Cardiac fibroblast (primary cell): ENCODE measurements at places on chromosomes 12 and 14.

- no peak for DNase-seq
Measured at GRCh38 chr14:69424149-69424923, 25.8 kb downstream of the SLC39A9 start.

GRCh38 chr14:76152333-76152681 is 585 bp downstream of the GPATCH2L start:
- DNase-seq = peak; percentile 91

DNA sequence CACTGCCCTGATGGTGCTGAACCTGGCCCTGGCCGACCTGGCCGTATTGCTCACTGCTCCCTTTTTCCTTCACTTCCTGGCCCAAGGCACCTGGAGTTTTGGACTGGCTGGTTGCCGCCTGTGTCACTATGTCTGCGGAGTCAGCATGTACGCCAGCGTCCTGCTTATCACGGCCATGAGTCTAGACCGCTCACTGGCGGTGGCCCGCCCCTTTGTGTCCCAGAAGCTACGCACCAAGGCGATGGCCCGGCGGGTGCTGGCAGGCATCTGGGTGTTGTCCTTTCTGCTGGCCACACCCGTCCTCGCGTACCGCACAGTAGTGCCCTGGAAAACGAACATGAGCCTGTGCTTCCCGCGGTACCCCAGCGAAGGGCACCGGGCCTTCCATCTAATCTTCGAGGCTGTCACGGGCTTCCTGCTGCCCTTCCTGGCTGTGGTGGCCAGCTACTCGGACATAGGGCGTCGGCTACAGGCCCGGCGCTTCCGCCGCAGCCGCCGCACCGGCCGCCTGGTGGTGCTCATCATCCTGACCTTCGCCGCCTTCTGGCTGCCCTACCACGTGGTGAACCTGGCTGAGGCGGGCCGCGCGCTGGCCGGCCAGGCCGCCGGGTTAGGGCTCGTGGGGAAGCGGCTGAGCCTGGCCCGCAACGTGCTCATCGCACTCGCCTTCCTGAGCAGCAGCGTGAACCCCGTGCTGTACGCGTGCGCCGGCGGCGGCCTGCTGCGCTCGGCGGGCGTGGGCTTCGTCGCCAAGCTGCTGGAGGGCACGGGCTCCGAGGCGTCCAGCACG is 4.7 kb downstream of the LTB4R start:
- DNase-seq = peak; percentile 19

GRCh38 chr12:27498761-27499160 is 25.2 kb upstream of the PPFIBP1 start:
- DNase-seq = no peak

GRCh38 chr12:91053951-91054715 is 3.7 kb downstream of the KERA start:
- DNase-seq = peak; percentile 95

DNA sequence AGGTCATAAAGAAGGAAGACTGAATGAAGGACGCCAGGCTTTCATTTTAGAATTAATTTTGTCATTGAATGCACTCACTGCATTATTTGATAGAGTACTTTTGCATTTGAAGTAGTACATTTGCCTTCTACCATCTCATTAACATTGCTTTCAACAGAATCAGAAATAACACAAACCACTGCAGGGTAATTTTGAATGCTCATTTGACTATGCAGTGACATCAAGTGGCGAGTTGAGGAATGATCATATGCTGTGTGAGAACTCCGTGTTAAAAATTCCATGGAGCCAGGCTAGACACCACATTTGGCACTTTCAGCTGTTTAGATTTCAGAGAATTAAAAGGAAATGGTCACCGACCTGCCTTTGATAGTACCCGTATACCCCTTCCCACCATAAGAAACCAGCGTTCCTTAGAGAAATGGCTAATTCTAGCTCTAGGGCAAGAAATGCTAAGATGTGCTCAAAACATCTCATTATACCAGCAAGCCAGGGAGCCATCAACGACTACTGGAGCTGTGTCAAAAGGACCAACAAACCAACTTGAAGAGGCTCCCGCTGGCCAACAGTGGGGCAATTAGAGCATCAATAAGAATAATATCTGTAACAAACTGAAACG is 16.5 kb downstream of the HEBP1 start:
- peak; percentile 78 for DNase-seq

DNA sequence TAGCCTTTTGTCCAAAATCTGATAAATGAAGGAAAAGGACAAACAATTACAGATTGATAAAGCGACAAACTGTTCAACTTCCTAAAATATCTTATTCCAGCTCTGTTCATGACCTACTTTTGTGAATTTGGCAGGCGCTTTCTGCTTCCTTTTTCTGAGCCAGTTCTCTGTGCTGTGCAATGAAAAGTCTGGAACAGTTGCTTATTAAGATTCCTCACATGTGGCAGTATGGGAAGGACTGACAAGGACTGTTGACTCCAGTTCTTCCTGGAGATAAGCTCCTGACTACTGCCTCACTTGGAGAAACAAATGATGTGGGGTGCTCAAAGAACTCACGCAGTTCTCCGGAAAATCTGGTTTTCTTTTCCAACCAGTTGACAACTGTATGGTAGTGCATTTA is 58.3 kb upstream of the ANP32D start:
- DNase-seq = no peak

- peak; percentile 35 for DNase-seq
Measured at GRCh38 chr14:37150414-37150813, 22.0 kb downstream of the SLC25A21 start.

DNA sequence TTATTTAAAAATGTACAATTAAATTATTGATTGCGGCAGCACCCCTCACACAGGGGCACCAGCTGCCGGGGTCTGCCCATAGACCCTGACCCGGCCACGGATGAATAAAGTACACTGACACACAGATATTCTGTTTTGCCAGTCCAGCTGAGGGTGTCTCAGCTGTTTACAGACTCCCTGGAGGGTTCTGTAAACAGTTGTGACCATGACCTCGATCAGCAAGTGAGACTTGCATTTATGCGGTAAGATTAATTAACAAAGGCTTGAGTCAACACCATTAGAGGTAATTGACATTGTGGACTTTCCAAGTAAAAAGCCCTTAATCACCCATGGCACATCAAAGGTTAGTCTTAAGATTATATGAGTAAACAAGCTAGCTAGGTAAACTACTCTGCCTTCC is 94.3 kb downstream of the FUT8 start:
- DNase-seq = no peak

DNA sequence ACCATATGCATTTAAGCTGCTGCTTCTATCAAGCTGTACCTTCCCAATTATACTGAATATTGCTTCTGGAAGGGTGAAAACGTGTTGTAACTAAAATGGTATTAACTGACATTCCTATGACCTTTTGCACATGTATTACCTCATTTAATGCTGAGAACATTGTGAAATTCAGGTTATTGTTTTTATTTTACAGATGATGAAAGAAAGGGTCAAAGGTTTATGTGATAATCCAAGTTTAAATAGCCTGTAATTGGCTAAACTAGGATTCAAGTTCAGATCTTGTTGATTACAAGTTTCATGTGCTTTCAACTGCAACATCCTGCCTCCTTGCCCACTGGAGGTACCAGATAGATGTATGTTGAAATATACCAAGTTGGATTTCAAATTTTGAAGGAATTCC is 433.3 kb upstream of the PRICKLE1 start:
- no peak for DNase-seq

DNA sequence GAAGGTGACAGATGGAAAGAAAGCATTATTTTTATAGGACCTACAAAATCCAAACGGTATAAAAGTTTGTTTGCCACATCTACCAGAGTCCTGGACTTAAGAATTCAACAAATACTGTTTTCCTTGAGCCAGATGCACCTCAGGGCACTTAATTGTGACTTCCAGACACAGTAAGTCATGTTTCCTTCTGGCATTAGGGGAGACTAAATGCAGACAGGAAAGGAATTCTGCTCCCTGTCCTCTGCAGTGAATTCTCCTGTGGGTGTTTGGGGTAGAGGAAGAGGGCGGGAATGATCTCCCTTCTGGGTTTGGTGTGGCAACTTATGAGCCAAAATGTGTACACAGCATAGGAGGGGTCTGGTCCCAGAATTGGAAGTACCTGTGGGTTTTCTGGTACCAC is 93.9 kb upstream of the ZDHHC17 start:
- DNase-seq = no peak

DNA sequence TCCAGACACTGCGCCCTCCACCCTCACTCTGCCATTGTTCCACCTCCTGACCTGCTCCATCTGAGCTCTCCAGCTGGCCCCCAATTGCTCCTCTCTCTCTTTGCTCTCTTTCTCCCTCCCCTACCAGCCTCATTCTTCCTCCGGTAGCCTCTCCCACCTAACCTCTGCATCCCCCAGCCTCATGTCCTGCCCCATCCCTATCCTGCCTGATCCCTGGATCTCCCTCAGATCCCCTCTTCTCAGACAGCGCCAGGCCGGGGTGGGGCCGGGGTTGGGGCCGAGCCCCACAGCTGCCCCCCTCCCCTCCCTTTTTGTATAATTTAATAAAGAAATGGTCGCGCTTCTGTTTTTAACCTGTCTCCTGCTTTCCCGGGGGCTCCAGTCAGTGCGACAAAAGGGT is 1.7 kb upstream of the LAG3 start:
- DNase-seq = no peak

- peak; percentile 53 for DNase-seq
Measured at GRCh38 chr14:91927191-91927590, 20.3 kb downstream of the FBLN5 start.

DNA sequence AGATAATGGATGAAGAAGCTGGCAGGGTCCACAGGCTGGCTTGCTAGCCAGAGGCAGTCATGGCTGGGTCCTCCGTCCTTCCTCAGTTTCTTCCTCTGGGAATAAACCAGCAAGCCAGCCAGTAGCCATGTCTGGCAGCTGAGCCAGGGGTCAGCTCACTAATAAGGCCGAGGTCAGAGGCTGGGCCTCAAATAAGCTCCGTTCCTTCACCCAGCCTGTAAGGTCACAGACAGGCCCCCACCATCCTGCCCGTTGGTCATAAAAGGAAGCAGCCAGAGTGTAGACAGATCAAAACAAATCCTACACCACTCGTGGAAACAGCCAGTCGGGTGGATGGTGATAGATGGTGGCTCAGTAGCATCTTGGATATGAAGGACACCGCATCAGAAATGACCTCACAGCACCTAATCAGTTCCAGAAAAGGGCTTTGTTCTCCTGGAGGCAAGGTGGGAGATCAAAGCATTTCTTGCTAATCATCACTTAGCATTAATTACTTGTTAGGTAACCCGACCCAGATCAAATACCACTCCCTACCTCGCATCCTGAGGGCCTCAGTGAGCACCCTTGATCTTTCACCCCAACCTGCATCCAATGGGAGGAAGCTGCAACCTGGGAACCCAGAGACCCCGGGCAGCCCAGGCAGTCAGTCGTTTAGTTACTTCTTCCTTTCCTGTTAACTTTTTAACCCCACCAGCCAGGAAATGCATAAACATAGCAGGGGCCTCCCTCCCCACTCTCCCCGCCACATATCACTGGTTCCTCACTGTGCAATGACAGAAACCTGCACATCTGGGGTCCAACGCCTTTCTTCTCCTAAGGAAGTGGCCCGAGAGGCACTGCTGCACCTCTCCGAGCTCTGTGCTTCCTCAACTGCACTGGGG is 90.2 kb downstream of the KDM2B start:
- DNase-seq = no peak

DNA sequence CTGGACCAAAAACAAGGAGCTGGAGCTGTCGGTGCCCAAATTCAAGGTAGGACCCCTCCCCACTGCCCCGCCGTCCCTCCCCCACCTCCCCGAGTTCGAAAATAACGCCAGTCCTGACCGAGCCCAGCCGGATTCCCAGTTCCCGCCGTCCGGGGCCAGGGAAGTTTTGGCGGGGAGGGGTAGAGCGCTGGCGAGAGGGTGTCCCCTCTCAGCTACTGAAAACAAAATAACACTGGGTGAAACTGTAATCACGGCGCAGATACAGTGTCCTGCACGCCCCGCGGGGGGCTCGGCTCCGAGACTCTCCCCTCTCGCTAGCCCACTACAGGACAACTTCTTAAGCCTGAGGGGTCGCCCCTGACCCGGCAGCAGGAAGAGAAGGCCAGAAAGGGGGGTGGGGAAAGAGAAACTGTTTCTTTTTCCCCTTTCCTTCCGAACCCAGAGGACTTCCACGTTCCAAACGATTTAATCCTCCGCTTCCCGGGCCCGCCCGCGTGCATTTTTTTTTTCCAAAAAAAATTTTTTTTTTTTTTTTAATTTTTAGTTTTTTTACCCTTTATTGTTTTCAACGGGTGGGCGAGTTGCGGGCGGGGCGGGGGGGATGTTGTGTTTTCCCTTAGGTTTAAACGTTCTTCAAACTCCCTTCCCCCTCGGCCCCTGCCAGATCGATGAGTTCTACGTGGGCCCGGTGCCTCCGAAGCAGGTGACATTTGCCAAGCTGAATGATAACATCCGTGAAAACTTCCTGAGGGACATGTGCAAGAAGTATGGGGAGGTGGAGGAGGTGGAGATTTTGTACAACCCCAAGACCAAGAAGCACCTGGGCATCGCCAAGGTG is 1.6 kb downstream of the SETD1B start:
- peak; percentile 37 for DNase-seq

- DNase-seq = peak; percentile 43
Measured at GRCh38 chr12:40921563-40922163, 229.4 kb downstream of the CNTN1 start.

DNA sequence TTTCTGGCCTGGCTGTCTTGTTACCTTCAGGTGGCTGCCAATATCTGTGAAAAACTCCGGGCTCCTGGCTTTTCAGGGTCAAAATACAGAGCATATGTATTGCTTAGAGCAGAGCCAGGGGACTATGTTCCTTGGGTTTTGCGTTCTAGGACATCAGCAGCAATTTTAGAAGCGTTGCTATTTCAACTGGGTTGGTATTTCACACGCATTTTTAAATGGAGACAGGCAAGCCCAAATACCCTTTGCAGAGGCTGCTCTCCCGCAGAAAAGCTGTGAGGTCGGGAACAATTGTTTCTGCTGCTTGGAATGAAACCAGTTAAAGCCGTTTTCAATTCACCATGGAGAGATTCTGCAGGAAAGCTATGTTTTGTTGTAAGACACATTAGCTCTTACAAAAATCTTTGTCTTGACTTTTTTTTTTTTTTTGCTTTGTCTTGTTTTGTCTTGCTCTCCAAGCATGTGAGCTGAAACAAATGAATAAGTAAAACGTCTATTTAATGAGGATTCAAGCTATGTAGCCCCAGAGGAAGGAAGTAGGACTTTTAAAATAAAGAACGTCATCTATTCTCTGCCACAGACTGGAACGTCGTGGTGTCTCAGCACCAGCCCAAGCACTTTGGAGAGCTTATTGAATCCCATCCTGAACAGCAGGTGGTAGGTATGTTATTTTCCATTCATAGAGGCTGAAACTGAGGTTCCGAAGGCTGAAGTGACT is 181.0 kb upstream of the TBX3 start:
- DNase-seq = no peak

GRCh38 chr12:68236421-68237059 is 10.9 kb upstream of the IL26 start:
- no peak for DNase-seq

GRCh38 chr12:4424422-4424821 is 21.2 kb downstream of the FGF6 start:
- no peak for DNase-seq
